ENCODE measurements at places on chromosomes 16 and 17. TPM values are rescaled to one million over a fixed set of nuclear protein-coding genes. Genes with fewer than 3 reads are reported as not detected.

CD79B gene
- 3.1 TPM for polyA plus RNA-seq

TGFB1I1 gene
- 106 TPM for polyA plus RNA-seq

CALB2 gene
- polyA plus RNA-seq: 2.2 TPM

ROGDI gene
- 10.8 TPM for polyA plus RNA-seq

CSH1 gene
- polyA plus RNA-seq: 7.8 TPM

AXIN1 gene
- polyA plus RNA-seq: 9.8 TPM

ADGRG3 gene
- 0.50 TPM for polyA plus RNA-seq

DOC2A gene
- polyA plus RNA-seq: 1.2 TPM

KRTAP1-4 gene
- polyA plus RNA-seq: not detected

HS3ST3A1 gene
- polyA plus RNA-seq: 3.6 TPM

CCDC102A gene
- polyA plus RNA-seq: 11.4 TPM

PIRT gene
- polyA plus RNA-seq: not detected

CPNE7 gene
- not detected for polyA plus RNA-seq

KDM6B gene
- 13.8 TPM for polyA plus RNA-seq

ZNF267 gene
- polyA plus RNA-seq: 10.8 TPM

NTN3 gene
- polyA plus RNA-seq: 2.8 TPM

TNP2 gene
- not detected for polyA plus RNA-seq

Measured in muscle of back (tissue), 13 donors.